Umbilical cord (tissue), 2 donors: ENCODE measurements at places on chromosomes 3 and 15.

DNA sequence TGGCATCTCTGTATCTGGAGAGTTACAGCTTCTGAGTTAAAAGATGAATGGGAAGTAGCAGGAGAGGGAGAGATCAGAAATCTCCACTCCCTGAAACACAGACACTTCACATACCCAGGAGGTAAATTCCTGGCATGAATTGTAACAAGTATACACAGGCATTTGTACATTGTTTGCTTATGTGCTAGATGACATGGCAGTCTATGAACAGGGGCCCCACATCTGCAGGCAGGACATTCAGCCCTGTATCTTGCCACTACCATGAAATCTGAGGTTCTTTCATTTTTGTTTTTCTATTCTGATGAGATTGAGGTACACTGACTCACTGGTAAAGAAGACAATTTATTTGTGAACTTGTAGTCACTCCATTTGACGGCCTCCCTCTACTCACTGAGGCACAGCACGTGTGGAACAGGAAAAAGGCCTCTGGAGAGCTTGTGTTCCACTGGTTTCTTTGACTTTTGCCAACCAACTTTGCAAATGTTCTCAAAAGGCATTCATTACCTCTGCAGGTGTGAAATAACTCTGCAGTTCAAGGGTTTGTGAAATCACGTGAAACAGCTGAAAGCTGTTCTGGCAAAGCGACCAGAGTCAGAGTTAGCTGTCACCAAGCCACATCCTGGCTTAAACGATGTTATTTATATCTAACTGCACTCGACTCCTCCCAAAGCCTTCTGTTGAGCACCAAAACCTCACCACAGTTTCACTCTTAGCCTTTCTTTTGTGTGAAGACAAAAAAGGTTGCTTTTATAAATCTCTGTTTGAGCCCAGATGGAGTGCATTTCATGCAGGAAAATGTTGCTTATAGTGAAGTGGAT, 401.3 kb upstream of the CFAP20DC start:
- peak; percentile 55 for DNase-seq

DNA sequence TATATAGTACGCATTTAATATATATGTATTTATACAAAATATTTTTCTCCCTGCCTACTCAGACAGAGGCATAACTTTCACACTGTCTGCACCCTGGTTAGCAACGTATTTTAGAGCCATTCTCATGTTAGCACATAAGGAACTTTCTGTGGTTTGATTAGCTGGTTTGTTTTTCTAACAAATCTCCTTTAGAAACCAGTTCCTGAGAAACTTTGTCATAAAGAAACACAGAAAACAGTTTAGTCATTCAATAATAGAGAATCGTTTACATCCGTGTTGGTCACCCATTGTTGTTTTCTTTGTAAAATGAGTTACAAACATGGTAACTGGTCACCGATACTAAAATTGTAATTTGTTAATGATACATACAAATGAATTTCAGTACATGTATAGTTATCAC, 5.9 kb upstream of the NGRN start:
- no peak for DNase-seq

GRCh38 chr3:108024146-108024850, 66.5 kb downstream of the CD47 start:
- DNase-seq: no peak

- DNase-seq: no peak
Observed at GRCh38 chr15:74464216-74464615, 3.3 kb upstream of the UBL7 start.

DNA sequence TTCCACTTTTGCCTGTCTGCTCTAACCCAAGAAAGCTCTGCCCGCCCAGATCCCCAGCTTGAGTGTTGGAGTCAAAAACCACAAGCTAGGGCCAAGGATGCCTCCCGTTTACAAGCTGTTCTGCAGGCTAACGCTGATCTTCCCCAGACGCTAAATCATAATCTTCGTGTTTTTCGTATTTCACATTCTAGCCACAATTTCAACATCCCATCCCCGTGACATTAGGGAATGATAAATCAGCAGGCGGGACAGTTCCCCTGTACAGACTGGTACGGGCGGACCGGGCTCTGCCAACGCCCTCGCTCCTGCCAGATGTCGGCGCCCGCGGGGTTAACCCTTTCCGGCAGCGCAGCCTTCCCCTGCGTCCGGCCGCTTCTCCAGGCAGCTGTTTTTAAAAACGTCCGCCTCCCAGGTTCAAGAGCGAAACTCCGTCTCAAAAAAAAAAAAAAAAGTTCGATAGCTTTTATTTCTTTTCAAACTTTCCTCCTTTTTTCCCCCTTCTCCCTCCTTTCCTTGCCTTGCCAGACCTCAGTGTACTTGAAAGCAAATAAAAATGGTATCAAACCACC, 81.0 kb upstream of the BNC1 start:
- DNase-seq: peak; percentile 93

GRCh38 chr3:190528706-190529105, 14.8 kb downstream of the IL1RAP start:
- DNase-seq: no peak
